Thyroid gland (tissue), 4 donors: ENCODE measurements at places on chromosomes 13 and 19. TPM values are rescaled to one million over a fixed set of nuclear protein-coding genes. Genes with fewer than 3 reads are reported as not detected.
A peak's percentile ranks its signal among the peaks of the same experiment; 100 is the strongest.

DNA sequence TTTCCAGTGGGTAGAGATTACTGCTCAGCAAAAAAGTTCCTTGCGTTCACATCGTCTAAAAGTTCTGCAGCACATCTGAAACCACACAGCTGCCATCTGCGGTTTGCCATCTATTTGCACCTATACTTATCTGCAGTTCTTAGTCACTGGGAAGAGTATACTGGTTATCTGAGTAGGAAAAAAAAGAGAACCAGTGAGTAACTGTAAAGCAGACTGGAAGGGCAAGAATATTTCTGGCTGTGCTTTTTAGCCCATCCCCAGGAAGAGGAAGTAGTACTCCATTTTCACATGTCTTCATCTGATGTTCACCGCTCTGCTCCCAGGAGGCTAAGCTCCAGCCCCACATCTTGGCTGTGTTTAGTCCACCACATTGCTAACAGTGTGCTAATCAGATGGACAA, 35.6 kb downstream of the EFNB2 start:
- H3K36me3 ChIP-seq: no peaks in the 10 kb centered on the region
- H3K27me3 ChIP-seq: no peaks in the 10 kb centered on the region
- DNase-seq: no peak
- no peak overlapping the region for H3K4me3 ChIP-seq
- H3K4me1 ChIP-seq: peaks cover 6% of the 10 kb centered on the region

Gene ELSPBP1
- total RNA-seq: not detected

Gene PROZ
- not detected for total RNA-seq

Gene MISP3
- total RNA-seq: 8.5 TPM

DNA sequence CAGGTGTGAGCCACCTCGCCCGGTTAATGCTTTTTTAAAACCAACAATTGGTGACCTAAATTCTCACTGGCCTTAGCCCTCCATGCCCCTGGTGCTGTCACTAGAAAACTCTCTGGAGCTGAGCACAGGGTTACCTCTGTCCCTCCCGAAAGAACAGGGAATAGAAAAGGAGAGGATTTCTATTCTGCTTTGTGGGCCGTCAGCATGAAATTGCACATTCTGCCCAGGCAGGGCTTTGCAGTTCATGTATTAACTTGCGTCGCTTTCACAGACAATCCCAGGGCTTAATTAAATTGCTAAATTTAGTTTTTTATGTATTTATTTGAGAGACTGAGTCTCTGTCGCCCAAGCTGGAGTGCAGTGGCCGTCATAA, 583 bp upstream of the ZNF480 start:
- H3K27me3 ChIP-seq: no peaks in the 10 kb centered on the region
- H3K36me3 ChIP-seq: peaks cover 14% of the 10 kb centered on the region

GRCh38 chr19:46404055-46404752, 9.2 kb downstream of the CCDC8 start:
- peak; percentile 72 for DNase-seq
- H3K4me3 ChIP-seq: no peak overlapping the region
- no peaks in the 10 kb centered on the region for H3K36me3 ChIP-seq
- H3K27ac ChIP-seq: peak overlapping the region; percentile 7
